Calu3 (cell line): ENCODE measurements at places on chromosomes 6 and 20. TPM values are rescaled to one million over a fixed set of nuclear protein-coding genes. Genes with fewer than 3 reads are reported as not detected.
A peak's percentile ranks its signal among the peaks of the same experiment; 100 is the strongest.

DNA sequence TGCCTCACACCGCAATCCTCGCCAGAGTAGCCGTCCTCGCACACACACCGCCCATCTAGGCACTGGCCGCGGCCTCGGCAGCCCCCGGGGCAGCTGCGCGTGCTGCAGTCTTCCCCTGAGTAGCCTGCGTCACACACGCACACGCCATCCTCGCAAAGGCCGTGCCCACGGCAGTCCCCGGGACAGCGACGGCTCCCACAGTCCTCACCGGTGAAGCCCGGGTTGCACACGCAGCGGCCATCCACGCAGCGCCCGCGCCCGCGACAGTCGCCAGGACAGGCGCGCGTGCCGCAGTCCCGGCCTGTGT is 13.1 kb downstream of the TNXB start:
- no peak for DNase-seq

DNA sequence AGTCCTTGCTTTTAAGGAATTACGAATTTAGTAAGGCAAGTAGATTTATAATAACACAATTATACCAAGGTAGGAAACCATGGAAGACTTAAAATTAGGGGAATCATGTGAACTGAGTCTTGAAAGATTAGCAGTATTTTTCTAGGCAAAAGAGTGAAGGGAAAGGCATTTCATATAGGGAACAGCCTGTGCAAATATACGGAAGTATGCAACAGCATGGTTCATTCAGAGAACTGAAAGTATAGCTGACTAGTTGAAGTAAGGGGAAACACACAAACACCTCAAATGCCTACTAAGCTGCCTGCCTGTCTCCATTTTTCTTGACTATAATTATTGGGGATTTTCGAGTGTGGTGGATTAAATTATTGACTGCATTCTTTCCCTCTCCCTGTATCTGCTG is 39.0 kb upstream of the ECHDC1 start:
- DNase-seq: no peak

DNA sequence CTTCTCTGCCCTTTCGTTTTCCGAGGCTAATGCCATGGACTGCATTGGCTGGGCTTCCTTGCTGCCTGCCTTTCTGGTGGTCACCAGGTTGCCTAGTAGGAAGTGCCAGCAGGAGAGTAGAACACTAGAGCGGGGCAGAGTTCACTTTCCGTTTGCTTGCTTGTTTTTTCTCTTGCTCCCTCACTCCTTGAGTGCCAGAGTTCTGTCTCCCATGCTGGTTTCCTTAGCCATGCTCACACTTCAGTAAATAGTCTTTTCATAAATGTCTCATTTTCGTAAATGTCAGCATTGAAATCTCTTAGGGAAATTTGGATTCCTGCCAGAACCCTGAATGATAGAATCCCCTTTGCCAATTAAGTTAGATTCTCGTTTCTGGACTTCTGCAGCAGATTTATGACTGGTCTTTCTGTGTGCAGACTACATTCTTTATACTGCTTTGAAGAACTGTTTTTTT is 63.9 kb downstream of the FAM83B start:
- peak; percentile 32 for DNase-seq

DNA sequence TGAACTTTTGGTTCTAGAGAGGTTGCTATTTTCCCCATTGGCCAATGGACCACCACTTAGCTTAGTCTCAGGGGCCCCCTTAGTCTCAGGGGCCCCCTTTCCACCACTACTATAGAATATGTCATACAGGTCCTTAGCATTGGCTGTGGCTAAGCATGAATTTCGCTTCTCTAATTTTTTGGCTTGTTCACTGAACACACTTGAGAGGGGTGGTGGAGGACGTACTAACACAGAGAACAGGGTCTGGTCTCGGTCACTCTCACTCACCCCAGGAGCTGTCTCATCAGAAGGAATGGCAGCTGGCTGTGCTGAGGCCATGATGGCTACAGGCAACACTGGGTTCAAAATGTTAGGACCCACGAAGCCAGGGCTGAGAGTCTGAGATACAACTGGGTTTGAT is 30.3 kb downstream of the ZNF318 start:
- DNase-seq: no peak

Gene GJA10
- not detected in 2 replicates for total RNA-seq

- DNase-seq: no peak
Observed at GRCh38 chr6:121959501-121959900, 440.0 kb upstream of the HSF2 start.

- no peak for DNase-seq
Observed at GRCh38 chr6:10140136-10140535, 274.7 kb downstream of the TFAP2A start.

DNA sequence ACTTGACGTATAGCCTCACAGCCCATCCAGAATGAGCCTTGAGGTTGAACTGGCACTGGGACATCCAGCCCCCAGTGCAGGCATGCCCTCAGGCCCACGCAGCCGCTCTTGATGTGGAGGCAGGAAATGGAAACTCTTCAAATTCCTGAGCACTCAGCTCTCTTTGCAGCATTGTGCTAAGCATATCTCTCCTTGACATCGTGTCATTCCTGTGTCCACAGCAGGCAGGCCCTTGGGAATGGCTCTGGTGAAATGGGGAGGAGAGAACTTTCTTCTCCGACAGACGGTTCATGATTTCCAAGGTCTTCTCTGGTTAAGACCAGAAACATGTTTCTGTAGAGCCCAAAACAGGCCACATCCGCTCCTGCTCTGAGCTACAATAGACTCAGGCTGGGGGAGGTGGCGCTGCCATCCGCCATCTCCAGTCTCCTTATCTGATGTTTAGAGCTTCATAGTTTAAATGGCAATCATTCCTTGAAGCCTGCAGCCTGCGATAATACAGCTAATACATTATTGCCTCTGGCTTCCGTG is 248.8 kb downstream of the CDH4 start:
- DNase-seq: no peak

DNA sequence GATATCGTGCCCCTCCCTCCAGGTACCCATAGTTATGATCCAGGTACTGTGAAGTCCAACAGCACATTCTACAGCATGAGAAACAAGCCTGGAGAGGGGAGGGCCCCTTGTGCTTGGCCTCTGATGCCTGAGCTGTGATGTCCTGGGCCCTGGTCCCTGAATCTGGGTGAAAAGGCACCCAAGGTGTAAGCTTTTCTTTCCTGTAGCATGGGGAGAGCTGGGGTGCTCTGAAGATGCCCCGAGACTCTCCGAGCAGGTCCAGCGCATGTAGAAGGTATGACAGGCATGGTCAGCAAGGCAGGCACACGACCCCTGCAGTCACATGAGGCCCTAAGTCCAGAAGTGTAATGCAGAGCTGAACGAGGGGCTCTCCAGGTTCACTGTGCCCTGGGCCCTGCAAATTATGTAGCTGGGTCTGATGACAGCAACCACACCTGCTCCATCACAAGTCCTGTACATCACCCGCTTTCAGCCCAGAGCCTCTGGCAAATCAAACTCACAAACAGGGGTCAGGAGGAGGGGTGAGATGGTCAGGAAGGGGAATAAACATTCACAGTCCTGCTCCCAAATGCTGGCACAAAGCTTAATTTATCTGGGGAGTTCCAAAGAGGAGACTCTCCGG is 1.8 kb upstream of the CTSZ start:
- DNase-seq: no peak

Gene PTCHD4
- not detected in 2 replicates for total RNA-seq

GRCh38 chr20:64232794-64233193 is 22.8 kb upstream of the PCMTD2 start:
- DNase-seq: no peak

Gene EPPIN
- total RNA-seq: not detected in 2 replicates

DNA sequence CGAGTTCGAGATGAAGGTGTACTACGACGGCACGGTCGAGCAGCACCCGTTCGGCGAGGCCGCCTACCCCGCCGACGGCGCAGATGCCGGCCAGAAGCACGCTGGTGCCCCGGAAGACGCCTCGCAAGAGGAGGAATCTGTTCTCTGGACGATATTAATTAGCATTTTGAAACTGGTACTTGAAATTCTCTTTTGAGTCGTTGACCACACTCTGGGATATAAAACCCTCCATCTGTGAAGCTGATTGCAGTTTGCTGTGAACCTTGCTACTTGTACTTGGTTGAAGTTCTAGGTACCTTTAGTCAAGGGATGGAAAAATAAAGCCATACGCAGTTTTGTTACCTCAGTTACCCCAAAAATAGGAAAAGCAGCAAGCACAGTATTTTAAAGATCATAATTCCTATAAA is 917 bp downstream of the C6orf120 start:
- no peak for DNase-seq

Gene SAMD3
- total RNA-seq: not detected in 2 replicates

- no peak for DNase-seq
Observed at GRCh38 chr6:56986611-56987010, 31.7 kb downstream of the BEND6 start.

- no peak for DNase-seq
Observed at GRCh38 chr20:4217349-4217841, 202.0 kb upstream of the RNF24 start.
